ENCODE measurements at places on chromosomes 12 and 14. TPM values are rescaled to one million over a fixed set of nuclear protein-coding genes. Genes with fewer than 3 reads are reported as not detected.

GRCh38 chr12:47079981-47080724, 394 bp upstream of the AMIGO2 start:
- no peak for DNase-seq

GRCh38 chr12:4586500-4586899, 24.5 kb downstream of the DYRK4 start:
- no peak for DNase-seq

DNA sequence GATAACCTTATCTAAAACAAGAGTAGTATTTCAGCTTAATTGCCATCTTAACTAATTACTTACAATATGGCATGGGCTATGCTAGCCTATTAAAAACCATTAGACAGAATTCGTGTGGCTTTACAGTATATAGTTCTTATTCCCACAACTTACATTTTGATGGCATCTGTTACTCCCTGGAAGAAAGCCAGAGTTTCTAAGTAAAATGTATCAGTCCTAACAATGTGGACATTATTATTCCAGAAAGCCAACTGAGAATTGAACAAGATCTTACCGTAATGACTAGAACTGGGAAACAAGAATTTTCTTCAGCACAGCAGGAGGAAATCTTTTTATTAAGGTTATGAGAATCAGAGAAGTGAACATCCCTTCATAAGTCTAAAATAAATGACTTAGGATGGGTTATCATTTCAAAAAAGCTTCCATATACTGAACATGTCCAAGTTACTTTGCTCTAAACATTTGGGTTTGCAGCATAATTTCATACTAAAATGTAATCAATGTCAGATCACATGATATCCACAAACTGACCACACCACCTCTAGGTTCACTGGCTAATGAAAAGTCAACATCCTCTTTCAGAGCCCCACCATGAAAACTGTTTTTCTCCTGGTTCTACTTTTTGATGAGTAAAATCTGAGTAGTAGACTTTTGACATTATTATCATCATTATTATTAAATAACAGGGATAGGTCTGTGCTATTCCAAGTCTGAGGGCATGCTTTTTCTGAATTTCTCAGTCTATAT, 179.7 kb downstream of the SSPN start:
- DNase-seq, result no peak

GRCh38 chr12:45326358-45326975, 110.6 kb downstream of the ANO6 start:
- no peak for DNase-seq

DNA sequence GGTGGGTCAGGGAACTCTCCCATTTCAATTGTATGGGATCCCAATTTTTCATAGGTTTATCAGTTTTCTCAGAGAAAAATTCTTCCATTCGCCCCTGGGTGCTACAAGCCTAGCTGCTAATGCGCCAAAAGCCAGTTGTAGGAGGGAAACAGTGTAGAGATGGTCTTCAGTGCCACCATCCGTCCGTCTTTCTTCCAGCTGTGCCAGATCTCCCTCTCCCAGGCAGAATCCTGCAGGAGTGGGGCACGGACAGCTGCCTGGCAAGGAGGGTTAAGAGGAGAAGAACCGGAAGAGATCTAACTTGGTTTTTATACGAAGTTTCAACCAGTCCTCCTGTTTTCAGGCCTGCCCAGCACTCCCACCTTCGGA, 38.9 kb upstream of the FUT8 start:
- no peak for DNase-seq

DNA sequence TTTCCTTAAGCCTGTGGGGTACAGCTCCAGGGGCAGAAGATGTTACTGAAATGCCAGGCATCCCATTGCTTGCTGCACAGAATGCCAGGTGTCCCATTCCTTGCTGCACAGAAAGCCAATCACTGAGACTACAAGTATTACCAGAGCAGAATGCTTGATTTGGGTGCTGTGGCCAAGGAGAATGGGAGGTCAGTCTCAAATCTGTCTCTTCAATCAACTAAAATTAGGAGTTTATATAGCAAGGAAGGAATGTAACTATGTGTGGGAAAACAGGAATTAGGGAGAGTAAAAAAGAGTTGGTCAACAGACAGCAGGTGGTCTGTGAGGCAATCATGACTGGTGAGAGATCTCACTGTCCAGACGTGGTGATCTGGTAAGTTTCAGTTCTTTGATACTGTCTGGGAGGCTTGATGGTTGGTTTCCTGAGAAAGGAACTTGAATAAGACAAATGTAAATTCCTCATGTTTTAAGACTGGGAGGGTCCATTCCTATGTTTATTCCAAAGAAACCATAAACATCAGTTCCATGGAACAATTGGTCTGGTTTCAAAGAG, 31.2 kb upstream of the VASH1 start:
- no peak for DNase-seq

SSTR1 gene
- total RNA-seq, result under 0.01 TPM

PMCH gene
- not detected for total RNA-seq

EXOC3L4 gene
- total RNA-seq, result 0.27 TPM

All from hematopoietic multipotent progenitor cell (in vitro differentiated cells).